Large intestine (tissue), 12 donors: ENCODE measurements at places on chromosomes 7 and 10. TPM values are rescaled to one million over a fixed set of nuclear protein-coding genes. Genes with fewer than 3 reads are reported as not detected.

DNA sequence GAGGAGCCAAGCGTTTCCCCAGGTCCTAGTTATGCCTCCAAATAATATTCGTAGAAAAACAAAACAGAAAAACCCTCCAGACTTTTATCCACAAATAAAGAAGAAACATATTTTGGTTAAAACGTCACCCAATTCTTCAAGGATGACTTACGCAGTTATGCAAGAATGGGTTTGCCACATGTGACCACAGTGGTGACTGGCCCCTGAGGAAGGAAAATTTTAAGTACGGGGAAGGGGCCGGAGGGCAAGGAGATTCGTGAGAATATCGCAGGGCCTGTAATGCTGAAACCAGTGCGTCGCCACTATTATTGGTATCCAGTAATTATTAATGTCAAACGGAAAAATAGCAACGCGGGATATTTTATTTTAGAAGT lies 537 bp upstream of the MRPS24 start:
- DNase-seq: no peak

DNA sequence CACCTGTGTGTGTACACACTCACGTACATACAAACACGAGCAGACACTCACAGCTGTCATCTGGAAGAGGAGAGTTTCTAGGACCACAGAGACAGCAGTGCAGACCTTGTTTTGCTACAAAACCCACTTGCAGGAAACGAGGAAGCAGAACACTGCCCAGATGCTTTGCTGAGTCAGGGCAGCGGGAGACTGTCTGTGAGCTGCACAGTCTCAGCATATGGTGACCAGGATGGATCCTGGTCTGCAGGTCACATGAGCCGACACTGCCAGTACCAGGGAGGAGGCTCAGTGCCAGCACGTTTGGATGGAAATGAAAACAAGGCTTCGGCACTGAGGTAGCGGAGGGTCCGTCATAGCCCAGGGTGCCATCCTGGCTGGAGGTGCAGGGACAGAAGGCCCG lies 117.6 kb upstream of the DPP6 start:
- peak; percentile 7 for DNase-seq

Gene GLUD1
- polyA plus RNA-seq: 142 TPM

Gene CDC14C
- polyA plus RNA-seq: 0.06 TPM

Gene ACBD7
- polyA plus RNA-seq: 2.2 TPM

Gene NANOS1
- 1.9 TPM for polyA plus RNA-seq
